Left kidney (tissue), 8 donors: ENCODE measurements at places on chromosomes 11 and 22. TPM values are rescaled to one million over a fixed set of nuclear protein-coding genes. Genes with fewer than 3 reads are reported as not detected.

DNA sequence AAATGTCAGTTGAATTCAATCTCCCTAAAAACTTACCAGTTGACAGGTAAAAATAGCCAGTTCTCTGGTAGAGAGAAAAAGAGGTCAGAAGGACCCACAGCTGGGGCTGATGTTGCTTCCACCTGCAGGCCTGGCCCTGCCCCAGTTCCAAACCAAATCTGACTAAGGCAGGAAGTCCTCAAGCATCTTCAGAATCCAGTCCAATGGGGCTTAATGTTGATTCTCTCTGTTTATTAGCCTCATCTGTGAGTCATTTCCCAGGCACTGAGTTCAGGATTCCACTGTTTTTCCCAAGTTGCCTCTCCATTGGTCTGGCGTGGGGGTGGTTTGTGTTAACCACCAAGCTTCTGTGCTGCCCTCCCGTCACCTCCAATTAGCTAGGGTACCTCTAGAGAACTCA lies 601.8 kb downstream of the INSC start:
- DNase-seq = no peak

GRCh38 chr22:35660291-35661127 lies 12.3 kb downstream of the APOL6 start:
- no peak for DNase-seq

DNA sequence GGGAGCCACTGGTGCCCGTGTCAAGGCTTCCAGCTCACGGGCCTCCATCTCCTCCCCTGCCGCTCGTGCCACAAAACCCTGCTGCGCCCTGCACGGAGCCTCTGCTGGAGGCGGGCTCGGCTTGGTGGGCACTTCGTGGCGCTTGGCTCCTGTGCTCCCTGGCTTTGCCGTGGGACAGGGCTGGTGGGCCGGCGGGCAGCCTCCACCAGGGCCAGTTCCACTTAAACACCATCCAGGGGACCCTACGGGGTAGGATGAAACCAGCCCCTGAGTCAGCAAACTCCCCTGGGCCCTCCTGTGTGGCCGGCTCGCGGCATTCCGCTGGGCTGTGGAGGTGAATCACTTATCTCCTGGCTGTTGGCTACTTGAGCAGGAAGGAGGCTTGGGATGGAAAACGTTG lies 1304.6 kb downstream of the BRD1 start:
- no peak for DNase-seq

DNA sequence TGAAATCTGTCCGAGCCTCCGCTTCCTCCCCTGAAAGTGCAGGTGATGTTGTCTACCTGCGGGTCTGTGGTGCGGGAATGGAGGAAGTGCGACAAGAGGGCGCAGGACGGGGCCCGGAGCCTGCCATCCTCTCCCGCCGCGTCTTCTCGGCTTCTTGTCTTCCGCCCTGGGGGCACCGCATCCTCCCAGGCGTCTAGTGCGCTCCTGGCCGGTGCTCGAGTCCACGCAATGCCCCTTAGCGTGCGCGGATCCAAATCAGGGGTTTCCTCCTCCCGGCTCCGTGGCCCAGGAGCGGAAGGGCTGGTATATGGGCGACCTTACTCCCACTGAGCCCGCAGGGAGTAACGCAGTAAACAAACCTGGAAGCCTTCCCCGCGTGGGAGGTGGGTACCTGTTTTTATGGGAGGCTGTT lies 405 bp downstream of the SFI1 start:
- DNase-seq = no peak

GRCh38 chr11:74815966-74816365 lies 67.3 kb downstream of the RNF169 start:
- DNase-seq = no peak

Gene OR5AL1
- polyA plus RNA-seq = not detected
